ENCODE measurements at places on chromosomes 6 and 20.
A peak's percentile ranks its signal among the peaks of the same experiment; 100 is the strongest.

DNA sequence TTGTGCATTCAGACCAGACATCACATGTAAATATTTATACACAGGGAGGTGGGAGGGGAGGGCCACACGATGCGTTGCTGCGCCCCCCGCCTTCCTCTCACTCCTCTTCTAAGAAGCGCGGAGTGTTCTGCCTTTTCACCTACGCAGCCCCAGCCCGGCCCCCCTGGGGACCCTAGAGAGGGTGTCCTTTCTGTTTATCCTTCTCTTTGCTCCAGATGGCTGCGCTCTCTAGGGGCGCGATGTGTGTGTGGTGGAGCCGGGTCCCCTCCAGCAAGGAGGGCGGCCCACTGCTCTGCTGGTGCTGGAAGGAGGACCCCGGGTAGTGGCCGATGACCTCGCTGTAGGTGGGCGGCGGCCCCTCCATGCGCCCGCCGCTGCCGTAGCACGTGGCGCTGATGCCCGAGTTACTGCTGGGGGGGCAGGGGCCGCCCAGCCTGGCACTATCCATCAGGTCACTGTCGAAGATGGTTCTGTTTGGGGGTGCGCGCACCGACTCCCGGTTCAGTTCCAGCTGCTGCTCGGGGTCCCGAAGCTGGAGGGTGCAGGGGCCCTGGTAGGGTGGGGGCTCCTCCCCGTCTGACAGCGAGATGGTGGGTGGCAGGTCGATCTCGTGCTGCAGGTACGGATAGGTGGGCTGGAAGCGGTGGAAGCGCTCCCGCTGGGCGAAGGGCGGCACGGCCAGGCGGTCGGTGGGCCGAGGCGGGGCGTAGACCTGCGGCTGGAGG is 31.8 kb upstream of the ZBP1 start:
- no peak for DNase-seq

GRCh38 chr6:4895971-4896370 is 107.9 kb downstream of the RPP40 start:
- no peak for DNase-seq

- DNase-seq: no peak
Measured at GRCh38 chr20:44495802-44496481, 20.3 kb downstream of the TTPAL start.

- no peak for DNase-seq
Measured at GRCh38 chr20:34988191-34988540, 32.5 kb downstream of the MYH7B start.

GRCh38 chr6:169533301-169534038 is 168.4 kb downstream of the WDR27 start:
- no peak for DNase-seq

DNA sequence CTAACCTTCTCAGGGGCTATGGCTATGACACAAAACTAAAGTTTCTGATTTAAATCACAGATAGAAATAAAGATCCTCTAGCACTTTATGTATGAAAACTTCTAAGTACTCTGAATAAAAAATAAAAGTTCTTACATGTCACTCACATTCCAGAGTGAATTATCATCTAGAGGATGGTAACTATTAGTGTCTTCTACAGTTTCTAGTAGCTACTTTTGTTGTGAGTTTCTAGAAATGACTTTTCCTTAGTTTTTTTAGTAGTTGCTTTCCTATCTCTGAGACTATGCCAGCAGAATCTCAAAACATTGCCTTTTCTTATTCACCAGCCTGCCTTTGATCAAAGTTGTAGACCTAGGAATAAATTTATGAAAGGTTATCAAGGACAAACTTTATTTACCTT is 10.1 kb downstream of the ZNF318 start:
- DNase-seq: no peak

GRCh38 chr6:23011615-23012014 is 442.2 kb downstream of the HDGFL1 start:
- DNase-seq: no peak

DNA sequence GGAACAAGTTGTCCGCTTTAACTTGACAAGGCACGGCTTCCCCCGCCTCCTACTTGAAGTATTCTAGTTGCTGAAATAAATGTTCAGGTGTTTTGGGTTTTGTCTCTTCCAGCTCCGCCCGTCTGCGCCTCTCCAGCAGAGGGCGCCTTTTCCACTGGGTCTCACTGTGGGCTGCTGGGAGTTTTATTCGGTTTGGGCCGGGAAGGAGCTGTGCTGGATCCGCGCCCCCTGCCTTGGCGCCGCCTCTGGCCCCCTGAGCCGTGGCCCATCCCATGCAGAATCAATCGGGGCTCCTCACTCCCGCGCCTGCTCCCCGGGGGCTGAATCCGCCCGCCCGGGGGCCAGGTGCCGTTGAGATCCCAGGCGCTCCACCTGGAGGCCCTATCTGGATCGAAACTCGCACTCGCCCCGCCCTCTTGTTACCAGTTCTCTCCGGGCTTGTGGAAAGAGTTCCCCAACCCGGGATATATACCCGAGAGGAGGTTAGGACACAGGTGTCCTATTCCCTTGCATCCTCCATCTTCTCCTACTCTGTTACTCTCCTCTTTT is 51.0 kb upstream of the TCF21 start:
- DNase-seq: peak; percentile 62
